NCI-H1092 treated with DMSO at 0.1 percent for 48 hours (cell line): ENCODE measurements at places on chromosomes 3 and 15.

DNA sequence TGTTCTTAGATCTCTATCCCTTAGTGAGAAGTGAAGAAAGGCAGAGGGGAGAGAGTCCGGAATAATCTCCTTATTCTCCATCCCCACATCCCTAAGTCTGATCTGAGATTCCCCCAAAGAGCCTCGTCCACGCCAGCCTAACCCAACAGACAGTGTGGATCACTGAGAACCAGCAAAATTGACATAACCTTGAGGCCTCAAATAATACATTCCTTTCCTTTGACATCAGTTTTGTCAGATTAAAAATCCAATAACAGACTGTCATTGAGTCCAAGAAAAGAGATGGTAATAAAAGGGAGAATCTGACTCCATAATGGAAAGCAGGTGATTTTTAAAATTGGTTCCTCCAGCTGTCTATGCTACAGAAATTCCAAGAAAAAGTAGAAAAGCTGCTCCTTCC, 7.7 kb upstream of the SIAH2 start:
- no peak for DNase-seq

DNA sequence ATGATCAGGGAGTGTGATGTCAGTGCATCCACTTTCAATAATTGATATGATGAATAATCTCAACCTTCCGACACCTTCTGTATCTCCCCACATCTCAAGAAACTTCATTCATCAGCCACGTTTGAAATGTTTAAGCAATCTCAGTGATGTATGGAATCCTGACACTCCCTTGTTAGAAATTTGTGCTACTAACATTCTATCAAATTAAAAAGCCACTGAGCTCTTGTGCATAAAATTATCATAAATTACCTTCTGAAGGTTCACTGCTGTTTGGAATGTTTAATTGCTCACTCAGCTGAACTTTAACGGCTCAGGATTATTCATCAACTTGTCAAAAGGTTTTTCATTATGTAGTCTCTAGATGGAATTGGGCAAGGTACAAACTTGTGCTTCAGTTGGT, 108.4 kb upstream of the DPH6 start:
- DNase-seq, result no peak

DNA sequence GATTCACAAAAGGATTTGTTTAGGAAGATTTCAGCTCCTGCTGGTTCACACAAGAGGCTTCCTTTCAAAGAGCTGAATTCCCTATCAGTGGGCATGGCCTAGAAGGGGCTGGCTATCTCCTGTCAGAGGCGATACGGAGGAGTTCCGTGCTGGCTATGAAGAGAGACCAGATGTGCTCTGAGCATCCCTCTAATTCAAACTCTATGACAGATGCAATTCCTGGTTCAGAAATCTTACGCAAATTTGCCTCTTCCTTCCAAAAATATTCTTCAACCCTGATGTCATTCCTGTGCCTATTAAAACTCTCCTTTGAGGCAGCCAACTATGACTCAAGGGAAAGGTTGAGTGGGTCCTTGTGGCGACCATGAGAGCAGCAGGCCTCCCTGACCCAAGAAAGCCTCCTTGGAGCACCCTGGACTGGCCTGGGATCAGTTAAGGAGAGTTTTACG, 139.3 kb upstream of the HES1 start:
- DNase-seq, result no peak

GRCh38 chr3:195895078-195895860, 13.1 kb downstream of the TNK2 start:
- DNase-seq, result peak; percentile 62

GRCh38 chr15:73305331-73306211, 63.2 kb downstream of the HCN4 start:
- peak; percentile 49 for DNase-seq

DNA sequence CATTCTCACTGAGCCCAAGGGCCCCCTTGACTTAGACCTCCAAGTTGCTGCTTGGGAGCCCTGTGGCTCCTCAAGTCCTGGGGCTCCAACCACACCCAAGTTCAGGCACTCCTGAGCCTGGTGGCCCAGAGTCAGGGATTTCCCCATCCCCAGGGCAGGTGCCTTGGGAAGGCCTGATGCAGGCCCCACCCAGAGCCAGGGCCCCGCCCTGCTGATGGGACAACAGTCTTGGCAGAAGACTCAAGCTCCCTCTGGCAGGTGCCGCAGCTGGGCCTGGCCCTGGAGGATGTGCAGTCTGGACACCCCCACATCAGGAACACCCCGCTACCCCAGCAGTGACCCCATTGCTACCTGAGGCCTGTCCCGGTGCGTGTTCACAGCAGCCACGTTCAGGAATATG, 17.7 kb upstream of the SHISA5 start:
- DNase-seq, result no peak

GRCh38 chr15:25800761-25801515, 62.2 kb downstream of the ATP10A start:
- DNase-seq, result no peak

DNA sequence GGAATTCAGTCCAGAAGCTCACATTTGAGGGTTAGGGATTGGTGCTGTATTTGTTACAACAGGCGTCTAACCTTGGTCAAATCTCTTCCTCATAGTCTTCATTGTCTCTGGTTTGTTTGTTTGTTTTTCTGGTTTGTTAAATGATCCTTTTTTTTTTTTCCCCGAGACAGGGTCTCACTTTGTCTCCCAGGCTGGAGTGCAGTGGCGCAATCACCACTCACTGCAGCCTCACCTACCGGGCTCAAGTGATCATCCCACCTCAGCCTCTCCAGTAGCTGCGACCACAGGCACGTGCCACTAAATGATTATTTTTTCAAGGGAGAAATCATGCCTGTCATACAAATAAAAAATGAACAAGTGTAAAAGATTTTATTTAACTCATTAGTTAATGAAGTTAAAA, 14.3 kb upstream of the ADPGK start:
- DNase-seq, result no peak

DNA sequence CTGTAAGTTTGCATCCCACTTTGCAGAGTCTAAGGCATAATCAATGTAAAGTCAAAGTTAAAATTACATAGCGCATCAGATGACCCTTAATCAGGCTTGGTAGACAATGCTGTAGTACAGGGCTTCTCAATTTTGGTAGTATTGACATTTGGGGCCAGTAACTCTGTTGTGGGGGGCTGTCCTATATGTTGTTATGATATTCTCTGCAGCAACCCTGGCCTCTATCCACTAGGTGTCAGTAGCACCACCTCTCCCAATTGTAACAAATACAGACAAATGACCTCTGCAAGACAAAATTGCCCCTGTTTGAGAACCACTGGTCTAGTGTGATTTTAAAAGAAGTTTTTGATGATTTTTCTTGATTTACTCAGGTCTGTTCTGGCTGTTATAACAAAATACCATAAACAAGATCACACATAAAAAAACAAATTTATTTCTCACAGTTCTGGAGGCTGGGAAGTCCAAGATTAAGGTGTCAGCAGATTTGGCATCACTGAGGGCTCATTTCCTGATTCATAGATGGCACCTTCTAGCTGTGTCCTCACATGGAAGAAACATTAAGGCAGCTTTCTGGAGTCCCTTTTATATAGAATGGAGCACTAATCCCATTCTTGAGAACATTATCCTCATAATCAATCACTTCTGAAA, 37.6 kb upstream of the SLC9A9 start:
- DNase-seq, result peak; percentile 9

GRCh38 chr3:179967622-179968021, 69.1 kb downstream of the PEX5L start:
- DNase-seq, result no peak

- no peak for DNase-seq
These were observed 39.5 kb downstream of the ZBTB38 start for GRCh38 chr3:141407825-141408224.

- no peak for DNase-seq
These were observed 48.6 kb upstream of the CP start for GRCh38 chr3:149270180-149270579.

DNA sequence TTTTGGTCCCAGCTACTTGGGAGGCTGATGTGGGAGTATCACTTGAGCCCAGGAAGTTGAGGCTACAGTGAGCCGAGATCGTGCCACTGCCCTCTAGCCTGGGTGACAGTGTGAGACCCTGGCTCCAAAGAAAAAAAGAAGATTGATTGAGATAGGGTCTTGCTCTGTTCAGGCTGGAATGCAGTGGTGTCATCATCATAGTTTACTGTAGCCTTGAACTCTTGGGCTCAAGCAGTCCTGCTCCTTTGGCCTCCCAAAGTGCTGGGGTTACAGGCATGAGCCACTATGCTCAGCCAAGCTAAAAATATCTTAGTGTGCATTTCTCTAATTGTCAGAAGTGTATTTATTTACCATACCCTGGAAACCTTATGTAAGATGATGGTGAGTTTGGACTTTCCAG, 43.9 kb downstream of the IGF1R start:
- DNase-seq, result no peak

DNA sequence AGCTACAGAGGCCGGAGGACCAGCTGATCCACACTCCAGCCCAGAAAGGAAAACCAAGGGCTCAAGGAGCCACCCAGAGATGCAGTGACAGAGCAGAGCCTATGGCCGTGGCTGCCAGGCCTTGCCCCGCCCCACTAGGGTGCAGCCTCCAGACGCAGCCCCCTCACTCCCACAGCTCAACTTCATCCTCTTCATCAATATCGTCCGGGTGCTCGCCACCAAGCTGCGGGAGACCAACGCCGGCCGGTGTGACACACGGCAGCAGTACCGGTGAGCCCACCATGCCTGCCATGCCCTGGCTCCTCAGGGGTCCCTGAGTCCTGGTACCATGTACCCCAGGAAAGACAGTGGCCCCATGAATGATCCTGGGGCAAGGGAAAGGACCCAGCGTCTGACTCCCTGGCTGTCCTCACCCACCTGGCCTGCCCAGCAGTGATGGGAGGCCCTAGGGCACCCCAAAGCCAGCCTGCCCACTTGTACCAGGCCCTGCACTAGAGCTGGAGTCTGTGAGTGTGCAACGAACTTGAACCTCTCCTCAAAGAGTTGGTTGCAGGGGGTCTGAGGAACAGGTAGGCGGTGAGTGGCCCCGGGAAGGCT, 24.2 kb downstream of the PTH1R start:
- no peak for DNase-seq

- peak; percentile 1 for DNase-seq
These were observed 632.7 kb downstream of the CADM2 start for GRCh38 chr3:85591451-85591850.

DNA sequence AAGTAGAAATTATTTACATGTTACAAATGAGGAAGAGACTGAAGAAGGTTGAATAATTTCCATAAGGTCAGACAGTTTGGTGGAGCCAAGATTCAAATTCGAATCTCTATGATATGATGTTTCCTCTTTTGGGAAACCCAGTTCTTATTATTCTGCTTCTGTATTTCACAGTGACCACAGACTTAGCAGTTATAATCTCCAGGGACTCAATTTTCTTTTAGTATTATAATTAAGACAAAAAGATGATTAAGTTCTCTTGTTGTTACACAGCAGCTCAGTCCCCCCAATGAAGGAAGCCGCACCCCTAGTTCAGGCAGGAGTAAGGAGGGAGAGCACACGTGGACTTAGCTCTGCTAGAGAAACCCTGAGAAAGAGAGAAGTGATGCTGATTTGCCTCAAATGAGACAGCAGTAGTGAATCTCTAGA, 130.6 kb downstream of the CCNL1 start:
- DNase-seq, result no peak

DNA sequence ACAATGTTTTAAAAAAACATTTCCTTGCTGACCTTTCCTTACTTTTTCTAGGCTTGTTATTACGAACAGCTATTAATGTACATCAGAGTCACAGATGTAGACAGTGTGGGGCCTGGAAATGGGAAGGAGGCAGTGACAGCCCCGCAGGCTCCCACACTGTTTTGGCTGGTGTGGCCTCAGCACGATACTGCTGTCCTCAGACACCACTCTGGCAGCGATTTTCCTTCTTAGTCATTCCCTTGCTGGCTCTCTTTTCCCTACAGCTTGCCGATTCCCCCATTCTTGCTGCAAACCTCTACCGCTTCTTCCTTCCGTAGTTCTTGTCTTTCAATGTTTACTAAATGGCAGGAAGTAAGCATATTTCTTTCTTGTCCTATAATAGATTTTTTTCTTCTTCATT, 113.1 kb downstream of the ABI3BP start:
- no peak for DNase-seq

DNA sequence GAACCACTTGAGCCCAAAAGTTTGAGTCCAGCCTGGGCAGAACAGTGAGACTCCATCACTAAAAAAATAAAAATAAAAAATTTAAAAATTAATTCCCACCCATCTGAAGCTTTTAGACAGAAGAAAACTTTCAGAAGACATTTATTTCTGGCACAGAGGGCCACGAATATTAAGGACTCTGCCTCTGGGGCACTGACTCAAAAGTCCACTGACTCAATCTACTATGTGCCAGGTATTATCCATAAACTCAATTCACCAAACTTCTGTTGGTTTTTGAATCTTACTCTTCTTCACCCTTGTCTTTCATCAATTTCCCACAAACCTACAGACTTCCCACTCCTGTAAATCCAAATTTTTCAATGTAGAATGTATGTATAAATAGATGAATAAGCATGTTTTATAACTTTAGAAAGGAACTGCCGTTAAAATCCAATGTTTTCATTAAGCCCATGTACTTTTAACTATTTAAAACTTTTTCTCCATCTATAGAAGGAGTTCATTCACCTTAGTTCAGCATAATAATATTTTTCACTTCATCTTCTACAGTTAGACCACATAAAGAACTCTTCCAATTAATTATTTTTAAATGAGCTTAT, 19.9 kb downstream of the ATP13A3 start:
- no peak for DNase-seq

DNA sequence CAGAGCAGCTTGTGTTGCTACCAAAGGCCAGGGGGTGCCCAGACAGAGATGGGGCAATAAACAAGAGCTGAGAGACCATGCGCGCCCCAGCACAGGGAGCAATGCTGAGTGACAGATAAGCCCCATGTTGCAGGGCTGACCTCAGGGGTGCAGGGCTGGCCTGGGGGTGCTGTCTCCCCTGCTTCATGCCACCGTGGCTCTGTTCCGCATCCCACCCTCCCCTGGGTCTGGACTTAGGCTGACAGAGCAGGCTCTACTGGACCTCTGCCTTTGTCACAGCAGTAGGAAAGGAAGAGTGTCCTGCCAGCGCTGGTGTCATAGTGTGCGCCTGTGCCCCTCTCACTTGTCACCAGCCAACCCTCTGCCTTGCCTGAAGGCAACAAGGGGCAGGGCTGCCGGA, 67.4 kb upstream of the IQSEC1 start:
- DNase-seq, result no peak

GRCh38 chr3:105465251-105465853, 98.6 kb downstream of the ALCAM start:
- no peak for DNase-seq

DNA sequence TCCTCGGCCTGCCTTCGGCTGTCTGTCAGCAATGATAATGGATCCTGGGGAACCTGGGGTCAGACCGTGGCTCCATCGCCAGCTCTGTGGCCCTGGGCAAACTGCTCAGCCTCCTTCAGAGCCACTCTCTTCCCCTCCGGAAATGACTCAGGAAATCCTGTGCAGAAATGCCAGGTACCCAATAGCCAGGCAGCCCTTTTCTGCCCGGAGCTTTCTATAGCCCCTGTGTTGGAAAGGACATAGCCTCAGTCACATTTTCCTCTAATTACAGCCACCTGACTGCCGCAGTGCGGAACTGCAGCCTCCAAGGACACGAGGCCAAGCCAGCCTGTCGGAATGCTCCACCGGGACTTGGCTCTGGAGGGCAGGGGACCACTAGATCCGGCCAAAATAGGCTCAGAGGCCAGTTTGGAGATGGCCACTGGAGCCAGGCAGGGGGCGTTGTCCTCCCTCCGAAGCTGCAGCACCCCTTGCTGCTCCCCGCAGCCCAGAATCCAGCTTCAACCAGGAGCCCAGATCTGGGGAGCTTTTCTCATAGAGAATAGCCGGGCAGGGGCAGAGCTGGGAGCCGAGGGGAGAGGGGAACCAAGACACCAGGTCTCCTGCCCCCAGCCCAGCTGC, 11.6 kb upstream of the ZXDC start:
- DNase-seq, result no peak
